Activated CD8-positive, alpha-beta memory T cell treated with anti-CD3 and anti-CD28 coated beads for 1 hour (primary cell): ENCODE measurements at places on chromosomes 3 and 15.

DNA sequence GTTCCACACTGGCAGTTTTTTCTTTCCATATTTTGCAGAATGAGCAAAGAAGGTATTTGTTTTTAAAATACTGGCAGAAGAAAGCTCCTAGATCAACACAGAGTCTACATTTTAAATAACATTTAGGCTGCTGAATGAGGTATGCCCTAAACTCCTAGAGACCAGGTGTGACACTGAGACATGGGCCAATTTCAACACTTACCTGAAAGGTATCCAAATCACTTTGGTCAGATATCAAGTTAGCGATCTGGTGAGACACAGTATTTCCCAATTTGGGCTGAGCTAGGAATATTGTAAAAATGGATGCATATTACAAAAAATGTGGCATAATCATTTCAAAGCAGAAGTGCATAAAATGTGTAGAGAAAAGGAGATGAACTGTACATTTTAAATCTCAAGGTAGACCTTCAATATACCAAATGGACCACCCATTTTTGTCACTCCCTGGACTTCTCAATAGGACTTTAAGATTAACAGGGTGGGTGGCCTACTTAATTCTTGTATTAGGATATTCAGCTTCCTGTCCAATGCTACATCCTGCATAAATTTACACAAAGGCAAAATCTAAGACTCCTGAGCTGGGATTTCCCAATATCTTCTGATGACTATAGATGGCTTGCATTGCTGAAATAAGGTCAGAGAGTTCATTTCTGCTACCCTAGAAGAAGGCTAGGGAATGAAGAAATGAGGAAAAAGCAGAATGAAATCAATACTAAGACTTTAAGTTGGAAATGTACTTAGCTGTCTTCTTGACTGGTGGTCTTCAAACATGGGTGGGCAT is 487.8 kb downstream of the FOXP1 start:
- DNase-seq: no peak

DNA sequence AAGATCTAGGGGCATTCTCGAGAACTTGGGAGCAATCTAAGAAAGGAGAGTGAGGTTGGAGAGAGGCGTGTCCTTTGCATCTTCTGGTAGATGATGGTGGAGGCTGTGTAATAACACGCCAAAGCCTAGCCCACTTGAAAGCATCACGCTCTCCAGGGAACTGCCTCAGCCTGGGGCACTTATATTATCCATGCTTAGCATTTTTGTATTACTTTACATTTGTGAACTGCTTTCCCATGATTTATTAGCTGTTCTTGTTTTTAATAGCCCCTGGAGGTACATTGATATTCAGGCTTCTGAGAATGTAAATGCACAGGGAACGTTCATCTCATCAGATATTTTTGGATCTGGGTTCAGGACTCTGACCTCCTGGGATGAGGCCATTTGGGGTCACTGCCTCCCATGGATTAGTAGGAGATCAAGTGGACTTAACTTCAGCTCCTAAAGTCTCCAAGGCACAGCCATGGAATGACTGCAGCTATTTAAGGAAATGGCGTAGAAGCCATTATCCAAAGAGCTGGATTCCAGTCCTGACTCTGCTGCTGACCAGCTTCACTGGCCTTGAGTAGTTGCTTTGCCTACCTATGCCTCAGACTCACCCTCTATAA is 124.9 kb downstream of the LPP start:
- DNase-seq: no peak

- DNase-seq: no peak
These were observed at the start of gene LOXL1 for GRCh38 chr15:73926219-73927002. Gene LOXL1 (plus strand): TSS chr15:73926462. CDS start chr15:73926784, 322 bp downstream.

- no peak for DNase-seq
These were observed 464.2 kb downstream of the MECOM start for GRCh38 chr3:169199283-169199682.

DNA sequence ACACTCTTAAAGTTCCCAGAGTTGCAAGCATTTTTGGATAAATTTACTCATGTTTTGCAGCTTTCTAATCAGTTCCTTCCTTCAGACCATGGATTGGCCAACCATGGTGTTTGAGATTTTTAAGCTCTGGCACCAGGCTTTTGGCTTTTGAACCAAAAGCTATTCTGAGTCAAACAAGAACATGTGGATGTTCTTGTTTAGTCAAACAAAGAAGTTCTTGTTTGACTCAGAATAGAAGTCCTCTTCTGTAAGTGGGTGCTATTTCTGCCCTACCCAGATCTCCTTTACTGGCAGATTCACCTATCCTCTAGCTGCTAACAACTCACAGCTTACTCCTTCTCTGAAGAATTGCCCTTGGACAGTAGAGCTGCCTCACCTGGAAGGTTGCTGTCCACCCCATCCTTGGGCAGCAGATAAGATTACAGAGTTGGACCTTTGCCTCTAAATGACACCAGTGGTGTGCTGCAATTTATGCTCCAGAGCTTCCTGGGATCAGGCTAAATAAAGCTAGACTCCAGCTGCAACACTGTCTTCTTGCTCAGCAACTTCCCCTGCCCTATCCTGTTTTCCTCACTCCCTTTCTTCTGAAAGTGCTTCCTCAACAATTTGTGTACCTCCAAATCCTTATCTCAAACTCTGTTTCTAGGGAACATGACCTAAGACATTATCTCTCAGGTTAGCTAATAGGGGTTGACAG is 65.6 kb downstream of the COL6A6 start:
- DNase-seq: no peak

DNA sequence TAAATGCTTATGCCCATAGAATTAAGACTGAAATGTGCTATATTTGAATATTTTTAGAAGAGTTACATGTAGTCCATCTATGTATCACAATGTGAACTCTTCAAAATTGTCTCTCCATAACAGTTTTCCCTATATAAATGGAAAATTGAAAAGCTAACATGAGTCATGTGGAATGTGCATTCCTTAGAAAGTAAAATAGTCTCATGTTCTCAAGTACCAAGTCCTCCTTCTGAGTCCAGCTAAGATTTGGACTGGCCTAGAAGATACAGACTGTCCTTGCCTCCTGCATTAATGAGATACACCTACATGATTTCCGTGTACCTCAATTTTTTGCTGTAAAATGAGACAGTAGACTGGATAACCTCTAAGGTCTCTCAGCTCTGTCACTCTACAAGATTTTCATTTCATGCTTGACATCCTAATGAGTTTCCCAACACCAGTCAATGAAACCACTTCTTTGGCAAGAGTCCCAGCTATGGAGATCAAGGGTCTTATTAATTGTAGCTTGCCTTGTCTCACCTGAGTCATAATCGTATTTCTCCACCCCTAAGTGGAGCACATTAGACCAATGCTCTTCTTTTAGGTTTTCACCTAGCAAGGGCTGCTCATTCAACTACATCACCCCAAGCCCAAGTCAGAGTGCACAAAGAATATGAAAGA is 350.6 kb upstream of the IL12A start:
- no peak for DNase-seq

- DNase-seq: no peak
These were observed 733.7 kb upstream of the CFAP20DC start for GRCh38 chr3:59783468-59783988.

DNA sequence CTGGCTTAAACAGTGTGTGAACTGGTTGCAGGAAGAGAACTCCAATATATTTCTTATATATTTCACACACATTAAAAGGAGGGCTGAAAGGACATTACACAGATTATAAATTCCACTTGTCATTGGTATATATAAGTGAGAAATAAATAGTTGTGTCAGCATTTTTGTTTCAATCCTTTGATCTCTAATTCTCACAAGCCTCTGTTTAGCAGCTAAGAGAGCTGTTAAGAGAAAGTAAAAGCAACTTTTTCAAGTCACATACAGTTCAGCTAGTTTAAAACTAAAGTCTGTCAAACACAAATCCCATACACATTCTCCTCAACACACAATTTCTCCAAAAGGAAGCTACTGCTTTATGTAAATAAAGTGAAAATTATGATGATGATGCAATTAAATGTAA is 70.5 kb upstream of the CCDC39 start:
- no peak for DNase-seq

DNA sequence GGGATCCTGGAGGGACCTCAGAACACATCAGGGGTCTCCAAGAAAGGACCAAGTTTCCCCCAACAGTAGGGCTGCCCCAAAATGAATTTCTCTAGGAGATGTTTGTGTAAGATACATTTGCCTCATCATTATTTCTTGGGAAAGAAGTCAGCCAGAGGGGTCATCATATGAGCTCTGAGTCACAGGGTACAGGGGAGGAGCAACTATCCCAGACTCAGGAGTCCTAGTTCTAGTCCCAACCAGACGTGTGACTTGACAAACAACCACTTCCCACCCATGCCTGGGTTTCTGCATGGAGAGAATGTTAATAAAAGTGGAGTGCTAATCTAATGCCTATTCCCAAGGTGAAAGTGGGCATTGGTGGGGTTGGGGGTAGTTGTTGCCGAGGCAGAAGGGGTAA is 144.1 kb downstream of the ALDH1A2 start:
- no peak for DNase-seq

GRCh38 chr3:132626955-132627354 is 29.9 kb downstream of the ACKR4 start:
- no peak for DNase-seq

DNA sequence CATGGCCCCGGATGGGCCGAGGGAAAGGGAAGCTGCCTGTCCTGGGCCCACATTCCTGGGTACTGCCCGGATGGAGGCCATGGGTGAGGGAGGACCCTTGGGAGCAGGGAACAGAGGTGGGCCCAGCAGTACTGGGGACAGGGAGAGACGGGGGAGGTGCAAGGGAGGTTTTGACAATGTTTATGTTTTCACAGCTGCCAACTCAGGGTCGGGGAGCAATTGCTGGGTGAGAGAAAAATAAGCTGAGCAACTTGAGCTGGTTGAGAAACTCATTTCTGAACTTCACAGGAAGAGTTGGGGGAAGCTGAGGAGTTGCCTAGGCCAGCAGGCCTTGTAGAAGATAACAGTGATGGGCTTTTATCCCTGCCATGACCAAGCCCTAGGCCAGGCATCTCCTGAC is 11.1 kb upstream of the TSPAN3 start:
- no peak for DNase-seq

DNA sequence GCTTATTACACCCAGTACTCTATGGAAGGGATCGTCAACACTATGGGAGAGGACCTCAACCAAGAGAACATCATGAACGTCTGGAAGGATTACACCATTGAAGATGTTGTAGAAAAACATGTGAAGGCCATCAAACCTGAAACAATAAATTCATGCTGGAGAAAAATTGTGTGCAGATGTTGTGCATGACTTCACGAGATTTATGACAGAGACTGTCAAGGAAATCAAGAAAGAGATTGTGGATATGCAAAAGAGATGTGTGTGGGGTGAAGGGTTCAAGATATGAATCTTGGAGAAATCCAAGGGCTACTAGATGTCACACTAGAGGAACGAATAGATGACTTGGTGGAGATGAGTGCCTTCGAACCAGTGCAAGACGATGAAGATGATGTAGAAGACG is 3.5 kb upstream of the PARP16 start:
- DNase-seq: no peak

DNA sequence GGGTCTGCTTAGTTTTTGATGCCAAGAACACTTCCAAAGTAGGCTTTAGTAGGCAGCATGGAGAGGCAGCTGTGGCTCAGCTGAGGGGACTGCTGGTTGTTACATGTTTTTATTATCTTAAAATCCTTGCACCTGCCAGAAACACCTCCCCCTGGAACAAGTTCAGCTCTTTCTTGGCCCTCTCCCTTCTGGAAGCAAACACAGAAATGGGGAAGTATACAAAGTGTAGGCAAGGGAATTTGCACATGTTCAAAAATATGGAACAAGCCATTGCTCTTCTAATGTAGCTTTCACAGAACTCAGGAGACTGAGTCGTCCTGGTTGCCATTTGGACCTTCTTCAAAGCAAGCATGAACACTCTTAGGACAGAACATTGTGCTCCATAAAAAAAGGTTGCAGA is 169.1 kb upstream of the SEMA6D start:
- DNase-seq: no peak

DNA sequence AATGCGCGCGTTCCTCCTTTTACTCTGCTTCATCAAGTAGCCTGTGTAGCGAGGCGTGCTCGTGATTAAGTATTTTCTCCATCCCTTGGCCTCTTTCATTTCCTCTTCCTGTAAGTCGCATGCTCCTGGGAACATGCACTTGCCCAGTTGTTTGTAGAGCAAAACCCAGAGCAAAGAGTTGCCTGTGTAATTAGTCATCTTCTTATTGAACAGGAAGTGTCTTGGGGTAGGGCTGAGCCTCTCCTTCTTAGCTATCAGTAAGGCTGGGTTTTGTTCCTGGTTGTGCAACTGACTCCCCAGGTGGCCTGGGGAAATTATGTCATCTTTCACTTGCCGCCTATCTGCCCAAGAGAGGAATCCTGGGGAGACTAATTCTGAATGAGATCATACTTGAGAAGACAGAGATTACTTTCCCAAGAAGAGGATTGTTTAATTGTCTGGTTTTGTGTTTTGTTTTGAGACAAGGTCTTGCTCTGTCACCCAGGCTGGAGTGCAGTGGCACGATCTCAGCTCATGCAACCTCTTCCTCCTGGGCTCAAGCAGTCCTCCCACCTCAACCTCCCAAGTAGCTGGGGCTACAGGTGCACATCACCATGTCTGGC is 14.9 kb downstream of the LIPH start:
- no peak for DNase-seq

GRCh38 chr15:85412956-85413854 is 32.8 kb downstream of the AKAP13 start:
- peak; percentile 58 for DNase-seq

- no peak for DNase-seq
These were observed 983.6 kb upstream of the NR2F2 start for GRCh38 chr15:95346721-95347475.

- DNase-seq: no peak
These were observed 26.8 kb upstream of the FAM107A start for GRCh38 chr3:58604031-58604430.

DNA sequence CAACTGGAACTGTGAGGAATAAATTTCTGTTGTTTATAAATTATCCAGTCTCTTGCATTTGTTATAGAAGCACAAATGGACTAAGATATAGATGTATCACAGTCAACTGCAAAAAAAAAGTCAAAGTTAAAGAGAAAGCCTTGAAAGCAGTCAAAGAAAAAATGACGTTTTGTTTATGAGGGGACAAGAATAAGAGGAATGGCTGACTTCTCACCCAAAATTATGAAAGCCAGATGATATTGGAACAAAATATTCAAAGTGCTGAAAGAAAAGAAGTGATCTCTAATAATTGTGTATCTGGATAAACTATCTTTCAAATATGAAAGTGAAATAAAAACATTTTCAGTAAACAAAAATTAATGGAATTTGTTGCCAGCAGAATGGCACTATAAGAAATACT is 171.8 kb upstream of the IGF1R start:
- no peak for DNase-seq
